GM23338 (cell line): ENCODE measurements at places on chromosomes 4 and X. TPM values are rescaled to one million over a fixed set of nuclear protein-coding genes. Genes with fewer than 3 reads are reported as not detected.

The MAGEA1 gene
- not detected in 2 replicates for total RNA-seq

DNA sequence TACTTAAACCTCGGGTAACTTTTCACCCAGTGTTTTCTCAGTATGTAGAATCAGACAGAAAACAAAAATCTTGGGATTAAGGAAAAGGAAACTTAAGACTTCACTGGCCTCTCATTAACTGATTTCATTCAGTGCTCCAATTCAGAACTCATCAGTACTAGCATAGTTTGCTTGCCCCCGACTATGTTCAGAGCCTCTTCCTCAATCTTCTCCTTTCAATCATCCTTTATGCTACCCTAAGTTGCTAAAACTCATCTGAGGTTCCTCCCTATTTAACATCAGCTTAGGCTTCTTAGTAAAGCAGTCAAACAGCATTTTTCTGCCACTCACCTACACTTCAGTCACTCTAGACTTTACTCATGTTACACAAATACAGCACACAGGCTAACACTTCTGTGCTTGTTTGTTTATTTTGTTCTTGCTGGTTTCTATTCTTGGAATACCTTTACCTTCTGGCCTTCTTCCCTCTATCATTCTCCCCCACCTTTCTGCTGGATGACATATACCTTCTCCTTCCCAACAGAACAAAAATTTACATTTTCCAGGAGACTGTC lies 163.0 kb upstream of the TLL1 start:
- peak; percentile 10 for DNase-seq

GRCh38 chr4:176413171-176413570 lies 93.4 kb downstream of the SPCS3 start:
- no peak for DNase-seq

GRCh38 chrX:142089193-142089592 lies 115.9 kb downstream of the MAGEC2 start:
- DNase-seq, result peak; percentile 17

DNA sequence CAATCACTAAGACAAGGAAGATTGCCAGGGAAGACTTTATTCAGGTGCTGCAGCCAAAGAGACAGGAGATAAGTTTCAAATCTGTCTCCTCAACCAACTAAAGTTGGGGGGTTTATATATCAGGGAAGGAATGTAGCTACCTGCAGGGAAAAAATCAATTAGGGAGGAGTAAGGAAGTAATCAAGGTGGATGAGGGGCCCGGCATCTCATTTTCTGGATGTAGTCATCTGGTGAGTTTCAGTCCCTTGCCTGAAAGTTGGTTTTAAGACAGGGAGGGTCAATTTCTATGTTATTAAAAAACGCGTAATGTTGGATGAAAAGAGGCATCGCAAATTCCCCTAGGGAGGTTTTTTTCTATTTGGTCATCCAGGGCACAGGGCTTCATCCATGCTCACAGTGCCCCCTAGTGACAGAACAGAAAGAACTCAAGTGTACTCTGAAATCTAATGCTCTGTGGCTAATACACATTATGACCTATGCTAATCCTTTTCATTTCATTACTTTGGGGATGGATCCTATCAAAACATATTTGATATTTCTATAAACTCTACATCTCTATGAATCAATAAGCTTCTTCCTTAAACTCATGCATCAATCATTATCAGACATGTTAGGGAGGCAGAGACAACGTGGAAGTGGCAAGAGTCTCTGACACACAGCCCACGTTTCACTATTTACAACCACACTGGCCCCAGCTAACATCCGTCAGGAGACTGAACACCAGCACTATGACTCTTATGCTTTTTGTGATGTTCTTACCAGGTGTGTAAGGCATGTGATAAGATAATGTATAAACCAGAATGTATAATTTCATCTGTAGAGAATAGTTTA lies 1577.0 kb upstream of the TENM3 start:
- DNase-seq, result peak; percentile 88

The PNMA6F gene
- total RNA-seq, result 0.78 and 0.83 TPM in 2 replicates

The PPARGC1A gene
- 0.54 and 3.3 TPM in 2 replicates for total RNA-seq

DNA sequence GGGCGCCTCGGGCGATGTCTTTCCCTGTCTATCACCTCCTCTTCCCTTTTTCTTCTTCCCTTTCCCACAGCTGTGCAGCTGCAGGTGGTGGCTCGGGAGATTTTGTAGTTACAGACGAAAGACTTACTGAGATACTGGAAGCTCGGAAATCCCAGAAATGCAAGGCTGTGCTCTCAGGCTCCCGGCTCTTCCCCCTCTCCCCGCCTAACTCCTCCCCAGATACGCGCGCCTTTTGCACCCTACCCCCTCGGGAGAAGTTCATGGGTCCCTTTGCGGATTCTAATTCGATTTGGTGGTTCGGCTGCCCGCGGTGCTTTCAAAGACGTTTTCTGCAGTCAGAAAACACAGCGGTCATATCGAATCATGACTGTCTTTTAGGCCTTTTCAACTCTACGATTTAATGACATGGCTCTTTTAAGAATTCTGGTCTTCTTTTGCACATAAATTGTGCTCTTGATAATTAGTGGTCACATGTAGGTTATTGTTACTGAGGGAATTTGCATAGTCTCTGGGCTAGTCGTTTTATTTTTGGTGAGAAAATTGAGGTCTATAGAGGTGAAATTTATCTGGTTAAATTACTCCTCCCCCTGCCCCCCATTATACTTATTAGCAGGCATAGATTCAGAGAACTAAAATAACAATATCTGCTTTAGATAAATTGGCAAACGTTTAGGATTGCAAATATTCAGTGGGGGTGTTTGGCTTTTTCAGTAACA lies 1.6 kb downstream of the SEPTIN11 start:
- peak; percentile 73 for DNase-seq

The MAML3 gene
- total RNA-seq, result 3.7 and 6.5 TPM in 2 replicates

DNA sequence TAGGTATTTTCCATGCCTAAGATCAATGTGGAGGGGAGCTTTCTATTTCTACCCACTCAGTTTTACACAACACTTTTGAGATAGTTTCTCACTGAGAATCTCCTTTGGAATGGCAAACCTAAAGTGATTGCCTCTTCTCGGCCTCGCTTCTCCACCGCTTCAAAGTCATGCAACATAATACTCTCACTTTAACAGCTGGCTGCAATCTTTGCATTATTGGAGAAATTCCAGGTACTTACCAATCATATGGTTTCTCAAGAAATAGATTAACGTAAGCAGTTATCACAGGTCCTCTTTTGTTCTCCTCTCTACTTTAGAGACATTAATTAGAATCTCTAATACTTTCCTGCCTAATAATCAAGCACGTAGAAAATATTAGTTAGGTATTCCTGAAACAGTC lies 3.7 kb upstream of the IL13RA2 start:
- DNase-seq, result no peak

The SEC24B gene
- total RNA-seq, result 30.1 and 32.8 TPM in 2 replicates

GRCh38 chr4:57109847-57110639 lies at the start of gene IGFBP7:
Gene IGFBP7, minus strand, starts transcription at chr4:57110385. Its CDS starts 34 bp downstream, at chr4:57110351.
- DNase-seq, result peak; percentile 47

The TMEM129 gene
- total RNA-seq, result 45.1 and 64.4 TPM in 2 replicates

- no peak for DNase-seq
Measured at GRCh38 chrX:38638952-38639529, 77.7 kb downstream of the TSPAN7 start.

- no peak for DNase-seq
Measured at GRCh38 chr4:126611900-126612299, 1020.9 kb upstream of the INTU start.

- DNase-seq, result no peak
Measured at GRCh38 chr4:140829825-140830224, 73.6 kb upstream of the TBC1D9 start.

GRCh38 chrX:74613370-74614092 lies 893 bp downstream of the RLIM start:
- DNase-seq, result peak; percentile 19

GRCh38 chr4:147825451-147826287 lies 93.8 kb downstream of the ARHGAP10 start:
- no peak for DNase-seq

DNA sequence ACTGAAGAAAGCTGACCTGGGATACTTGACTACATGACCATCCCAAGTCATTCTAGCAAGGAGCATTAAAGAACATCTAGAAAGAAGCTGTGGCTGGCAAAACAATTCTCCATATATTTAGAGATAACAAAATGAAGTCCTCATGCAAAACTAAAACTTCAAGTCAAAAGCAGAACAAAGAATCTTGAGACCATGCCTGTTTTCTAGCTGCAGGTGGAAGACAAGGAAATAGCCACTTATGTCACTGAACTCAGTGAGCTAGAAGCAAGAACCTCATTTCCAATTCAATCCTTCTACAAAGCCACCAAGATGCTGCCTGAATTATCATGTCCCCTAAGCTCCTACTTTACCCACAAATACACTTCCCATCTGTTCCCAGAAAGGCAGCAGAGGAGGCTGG lies 13.8 kb downstream of the USP46 start:
- DNase-seq, result no peak

- DNase-seq, result peak; percentile 60
Measured at GRCh38 chrX:16445166-16445752, 204.7 kb upstream of the S100G start.

GRCh38 chr4:28545986-28546385 lies 1685.3 kb downstream of the STIM2 start:
- DNase-seq, result no peak

DNA sequence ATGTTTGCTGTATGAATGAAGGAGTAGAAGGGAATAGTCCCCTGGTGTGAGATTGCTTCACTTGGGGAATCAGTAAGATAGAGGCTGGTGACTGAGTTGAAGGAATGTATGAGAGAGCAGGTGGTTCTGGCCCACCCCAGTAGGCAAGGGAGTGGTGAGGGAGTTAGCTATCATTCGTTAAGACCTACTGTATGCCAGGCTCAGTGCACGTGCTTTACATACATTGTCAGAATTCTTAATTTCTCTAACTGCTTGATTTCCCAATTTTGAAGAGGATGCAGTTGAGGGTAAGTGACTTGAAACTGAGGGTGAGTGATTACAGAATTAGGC lies 700 bp downstream of the VMA21 start:
- peak; percentile 11 for DNase-seq

GRCh38 chrX:21779095-21779494 lies 21.2 kb upstream of the SMPX start:
- no peak for DNase-seq

GRCh38 chr4:94634271-94634670 lies 123.5 kb upstream of the BMPR1B start:
- no peak for DNase-seq

- no peak for DNase-seq
Measured at GRCh38 chrX:144275367-144275766, 391.5 kb downstream of the UBE2NL start.

The KDR gene
- total RNA-seq, result 102 and 109 TPM in 2 replicates

GRCh38 chr4:14254252-14254651 lies 626.7 kb upstream of the BOD1L1 start:
- DNase-seq, result peak; percentile 71

- DNase-seq, result no peak
Measured at GRCh38 chr4:41652971-41653370, 95.6 kb downstream of the PHOX2B start.

GRCh38 chr4:89269121-89269666 lies 38.4 kb downstream of the GPRIN3 start:
- DNase-seq, result no peak

DNA sequence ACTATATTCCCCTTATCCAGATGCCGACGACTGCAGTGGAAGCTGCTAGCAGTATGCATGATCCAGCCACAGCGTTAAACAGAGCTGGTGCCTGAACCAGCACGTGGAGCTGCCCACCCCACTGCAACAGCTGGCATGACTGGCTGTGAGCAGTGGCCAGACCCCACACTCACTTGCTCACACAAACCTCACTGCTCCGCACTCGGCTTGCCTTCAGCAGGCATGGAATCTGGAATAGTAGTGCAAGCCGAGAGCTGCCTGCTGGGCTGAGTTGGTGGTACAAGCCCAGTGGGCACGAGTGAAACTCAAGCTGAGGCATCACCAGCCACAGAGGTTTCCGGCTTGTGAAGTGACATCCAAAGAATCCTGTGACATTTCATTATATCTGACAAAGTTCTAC lies 1197.6 kb downstream of the FAM133A start:
- no peak for DNase-seq

- DNase-seq, result no peak
Measured at GRCh38 chr4:54909961-54910360, 215.4 kb downstream of the KDR start.

The AWAT2 gene
- total RNA-seq, result not detected in 2 replicates

The RAB39B gene
- 11.1 and 11.3 TPM in 2 replicates for total RNA-seq

DNA sequence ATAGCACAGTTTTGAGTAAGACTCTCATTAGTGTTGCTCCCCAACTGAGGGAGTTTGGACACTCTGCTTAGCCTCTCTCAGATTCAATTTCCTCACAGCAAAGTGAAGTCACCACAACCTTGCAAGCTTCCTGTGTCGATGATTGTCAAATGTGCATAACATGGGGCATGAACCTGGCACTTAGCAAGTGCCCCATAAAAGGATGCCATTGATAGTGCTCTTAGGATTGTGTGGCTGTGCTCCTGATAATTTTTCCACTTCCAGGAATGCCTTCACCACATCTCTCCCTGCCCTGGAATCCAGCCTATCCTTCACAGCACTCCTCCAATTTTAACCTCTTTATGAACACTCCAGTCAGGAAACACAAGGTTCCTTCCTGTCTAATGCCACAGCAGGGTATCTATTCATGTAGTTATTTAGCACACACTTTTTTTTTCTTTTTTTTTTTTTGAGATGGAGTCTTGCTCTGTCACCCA lies 309.4 kb downstream of the PPP3CA start:
- DNase-seq, result no peak
